Kidney (tissue), 22 donors: ENCODE measurements at places on chromosomes 16 and 17.

GRCh38 chr16:28875134-28876018 is 2.9 kb upstream of the ATP2A1 start:
- peak; percentile 26 for DNase-seq

GRCh38 chr16:50816901-50817555 is 75.1 kb downstream of the CYLD start:
- no peak for DNase-seq

DNA sequence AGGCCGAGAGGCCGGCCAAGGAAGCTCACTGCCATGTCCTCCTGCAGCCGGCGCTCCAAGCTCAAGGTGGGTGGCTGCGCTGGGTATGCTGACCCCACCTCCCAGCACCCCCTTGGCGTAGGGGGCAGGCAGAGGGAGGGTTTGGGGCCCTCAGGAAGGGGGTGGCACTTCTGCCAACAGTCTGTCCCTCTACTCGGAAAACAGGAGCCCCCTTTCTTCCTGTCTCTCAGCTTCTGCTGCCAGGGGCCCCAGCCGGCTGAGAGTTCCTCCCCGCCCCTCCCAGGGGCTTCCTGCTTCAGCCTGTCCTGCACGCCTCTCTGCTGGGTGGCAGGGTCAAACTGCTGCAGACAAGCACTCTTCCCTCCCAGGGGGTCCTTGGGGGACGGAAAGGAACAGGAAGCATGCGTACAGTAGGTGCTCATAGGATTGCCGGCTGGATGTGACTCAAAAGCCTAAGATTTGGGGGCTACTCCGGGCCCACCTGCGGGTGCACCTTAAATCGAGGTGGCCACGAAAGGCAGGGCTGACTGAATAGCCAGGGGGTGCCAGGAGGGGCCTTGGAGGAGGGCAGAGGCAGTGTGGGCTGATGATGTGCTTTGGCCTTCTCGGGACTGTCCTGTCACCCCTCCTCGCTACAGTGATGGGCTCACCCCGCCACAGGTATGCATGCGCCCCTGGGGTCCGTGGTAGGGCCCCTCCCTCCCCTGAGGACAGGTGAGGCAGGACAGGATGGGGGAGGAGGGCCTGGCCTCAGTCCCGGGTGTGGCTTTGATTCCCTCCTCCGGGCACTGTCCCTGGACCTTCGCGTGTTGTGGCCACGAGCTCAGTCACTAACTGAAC is 4.0 kb downstream of the CBX2 start:
- peak; percentile 47 for DNase-seq

DNA sequence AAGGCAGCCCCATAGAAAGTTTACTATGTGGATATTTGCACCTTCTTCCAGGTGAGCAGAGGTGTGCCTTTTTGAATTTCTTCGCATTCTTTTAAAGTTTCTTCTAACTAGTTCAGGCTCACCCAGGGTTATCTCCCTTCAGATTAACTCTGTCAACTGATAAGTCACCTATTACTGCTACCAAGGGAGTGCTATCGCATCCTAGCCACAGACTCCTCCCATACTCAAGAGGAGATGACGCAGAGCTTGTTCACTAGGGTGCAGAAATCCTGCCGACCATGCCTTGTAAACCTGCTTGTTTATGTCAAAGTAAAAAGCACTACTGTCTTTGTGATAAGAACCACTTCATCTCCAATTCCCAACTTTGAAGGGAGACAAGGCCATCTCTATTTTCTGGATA is 390.1 kb downstream of the RBFOX1 start:
- DNase-seq = no peak

DNA sequence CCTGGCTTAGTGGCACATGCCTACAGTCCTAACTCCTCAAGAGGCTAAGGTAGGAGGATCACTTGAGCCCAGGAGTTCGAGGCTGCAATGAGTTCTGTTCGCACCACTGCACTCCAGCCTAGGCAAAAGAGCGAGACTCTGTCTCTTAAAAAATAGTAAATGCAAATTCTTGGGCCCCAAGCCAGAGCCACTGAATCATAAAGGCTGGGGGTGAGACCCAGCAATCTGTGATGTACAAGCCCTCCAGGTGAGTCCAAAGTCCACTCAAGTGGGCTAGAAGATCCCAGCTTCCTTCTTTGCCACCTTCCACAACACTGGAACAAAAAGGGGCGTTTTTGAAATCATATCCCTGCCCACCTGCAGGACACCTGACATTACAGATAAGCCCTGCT is 16.9 kb downstream of the TRIM25 start:
- DNase-seq = no peak

GRCh38 chr16:89827383-89828198 is 684 bp upstream of the SPIRE2 start:
- DNase-seq = peak; percentile 90

DNA sequence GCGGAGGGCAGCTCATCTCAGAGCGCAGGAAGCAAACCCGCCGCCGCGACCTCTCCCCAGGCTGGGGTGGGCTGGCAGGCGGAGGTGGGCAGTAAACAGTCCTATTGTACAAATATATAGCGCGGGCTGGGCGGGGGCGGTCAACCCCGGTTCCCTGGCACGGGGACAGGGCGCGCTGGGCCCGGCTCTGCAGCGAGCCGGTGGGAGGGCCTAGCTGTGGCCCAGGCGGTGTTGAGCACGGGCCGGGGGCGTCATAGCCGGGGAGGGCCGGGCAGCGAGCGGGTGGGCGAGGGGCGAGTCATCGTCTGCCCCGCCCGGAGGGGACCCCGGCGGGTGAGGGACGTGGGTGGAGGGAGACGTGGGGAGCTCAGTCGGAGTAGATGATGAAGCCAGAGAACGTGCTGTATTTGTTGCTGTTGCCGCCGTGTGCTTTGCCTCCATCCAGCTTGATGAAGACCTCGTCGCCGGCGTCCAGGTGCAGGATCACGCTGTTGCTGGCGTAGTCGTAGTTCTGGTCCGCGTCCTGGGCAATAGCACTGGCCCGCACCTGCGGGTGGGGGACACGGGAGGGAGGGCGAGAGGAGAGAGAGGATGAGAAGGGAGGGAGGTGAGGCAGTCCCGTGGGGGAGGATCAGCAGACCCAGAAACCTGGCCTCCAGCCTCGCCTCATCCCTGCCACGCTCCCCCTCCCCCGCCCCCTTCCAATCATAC is 8.1 kb downstream of the C1QL1 start:
- DNase-seq = peak; percentile 45

DNA sequence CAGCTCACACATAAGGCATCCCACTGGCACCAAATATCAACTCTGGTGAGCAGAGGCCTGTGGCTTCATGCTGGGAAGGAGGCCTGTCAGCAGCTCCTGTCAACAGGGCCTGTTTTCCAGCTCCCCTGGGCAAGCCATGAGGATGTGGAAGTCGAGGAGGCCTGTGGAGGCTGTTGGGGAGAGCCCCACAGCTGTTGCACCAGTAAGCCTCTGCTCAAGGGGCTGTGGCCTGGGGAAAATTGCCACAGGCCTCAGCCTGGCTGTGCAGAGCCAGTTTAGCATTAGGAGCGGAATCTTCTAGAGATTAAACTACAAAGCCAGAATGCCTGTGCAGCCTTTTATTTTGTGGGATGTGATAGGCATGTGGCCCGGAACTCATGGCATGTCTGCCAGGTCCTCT is 202.1 kb downstream of the SPECC1 start:
- no peak for DNase-seq

GRCh38 chr17:50176559-50177357 is 11.0 kb downstream of the SGCA start:
- DNase-seq = peak; percentile 62

DNA sequence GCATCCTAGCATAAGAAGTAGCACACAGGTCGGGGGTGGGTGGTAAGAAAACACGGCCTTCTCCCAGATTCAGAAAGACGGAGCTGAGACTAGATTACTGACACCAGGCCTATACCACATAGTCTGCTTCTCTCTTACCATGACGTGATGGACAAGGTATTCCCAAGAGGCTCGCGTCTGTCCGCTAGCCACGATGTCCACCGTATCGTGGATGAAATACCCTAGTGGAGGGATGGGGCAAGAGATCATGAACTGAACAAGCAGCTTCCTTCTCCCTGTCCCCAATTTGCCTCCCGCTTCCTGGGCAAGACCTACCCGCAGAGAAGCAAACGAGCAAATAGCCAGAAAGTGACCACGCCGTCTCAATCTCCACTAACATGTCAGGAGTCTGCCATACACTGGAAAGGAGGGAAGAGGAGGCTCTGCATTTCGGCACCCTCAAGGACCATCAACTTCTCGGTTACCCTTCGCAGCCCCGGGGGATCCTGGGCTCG is 820 bp downstream of the TLCD1 start:
- no peak for DNase-seq

DNA sequence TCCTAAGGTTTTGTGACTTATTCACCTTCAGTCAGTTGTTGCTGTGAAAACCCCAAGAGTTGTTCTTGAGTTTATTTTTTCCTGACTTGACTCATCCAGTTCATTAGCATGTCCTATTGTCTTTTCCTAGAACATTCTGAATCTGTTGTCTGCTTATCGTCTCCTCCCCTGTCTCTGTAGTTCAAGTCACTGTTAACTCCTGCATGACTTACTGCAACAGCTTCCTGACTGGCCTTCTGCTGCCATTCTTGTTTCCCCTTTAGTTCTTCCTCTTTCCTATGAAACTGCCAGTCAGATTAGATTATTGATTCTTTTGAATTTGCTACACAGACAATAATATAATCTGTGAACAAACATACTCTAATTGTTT is 161.5 kb downstream of the FTO start:
- DNase-seq = no peak
